ENCODE measurements at places on chromosomes 1 and 21. TPM values are rescaled to one million over a fixed set of nuclear protein-coding genes. Genes with fewer than 3 reads are reported as not detected.

Gene CCSAP
- 1.6 TPM for total RNA-seq

Gene RCSD1
- total RNA-seq = 3.9 TPM

Gene RAB7B
- 1.3 TPM for total RNA-seq

Gene AUNIP
- total RNA-seq = 0.35 TPM
